ENCODE measurements at places on chromosomes 6 and 20.
A peak's percentile ranks its signal among the peaks of the same experiment; 100 is the strongest.

DNA sequence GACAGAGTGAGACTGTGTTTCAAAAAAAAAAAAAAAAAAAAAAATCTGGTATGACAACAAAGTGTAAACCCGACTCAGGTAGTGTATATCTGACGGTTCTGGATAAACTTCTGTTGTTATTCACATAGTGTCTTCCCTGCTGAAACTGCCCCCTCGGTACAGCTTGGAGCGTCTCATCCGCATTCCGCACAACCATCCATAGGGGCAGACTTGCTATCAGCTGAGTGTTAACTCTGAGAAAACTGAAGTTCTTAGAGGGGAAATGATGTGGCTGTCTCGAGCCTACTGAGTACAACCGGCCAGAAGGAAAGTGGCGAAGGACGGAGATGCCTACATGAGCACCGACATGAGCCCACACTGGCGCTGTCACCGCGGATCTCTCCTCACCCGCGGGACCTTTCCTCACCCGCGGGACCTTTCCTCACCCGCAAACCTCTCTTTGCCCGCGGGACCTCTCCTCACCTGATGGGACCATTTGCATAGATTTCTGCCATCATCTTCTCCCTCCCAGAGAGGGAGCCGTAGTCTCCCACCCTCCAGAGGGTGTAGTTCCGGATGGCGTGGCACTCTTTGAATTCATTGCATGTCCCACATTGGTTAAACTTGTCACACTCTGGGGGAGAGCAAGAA, 9.8 kb downstream of the CTSZ start:
- no peak for DNase-seq

DNA sequence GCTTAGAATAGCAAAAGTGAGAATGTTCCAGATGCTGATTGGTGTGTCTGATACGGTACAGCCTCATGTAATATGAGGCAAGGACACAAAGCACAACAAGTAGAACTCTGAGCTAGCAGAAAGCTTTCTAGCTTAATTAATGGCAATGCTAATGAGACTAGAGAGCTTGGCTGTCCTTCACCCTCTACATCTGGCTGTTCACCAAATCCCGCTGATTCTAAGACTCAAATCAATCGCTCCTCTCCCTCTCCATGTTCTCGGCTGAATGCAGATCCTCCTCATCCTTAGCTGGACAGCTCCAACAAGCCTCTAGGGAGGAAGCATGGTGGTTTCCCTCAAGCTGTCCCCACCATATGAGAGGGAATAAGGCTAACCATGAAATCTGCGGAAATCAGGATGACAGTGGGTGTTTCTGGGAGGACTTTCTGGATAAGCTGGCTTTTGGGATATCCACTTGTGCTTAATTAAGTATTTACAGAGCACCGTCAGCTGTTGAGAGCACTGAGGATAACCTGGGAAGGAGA, 128.9 kb downstream of the FOXC1 start:
- no peak for DNase-seq

DNA sequence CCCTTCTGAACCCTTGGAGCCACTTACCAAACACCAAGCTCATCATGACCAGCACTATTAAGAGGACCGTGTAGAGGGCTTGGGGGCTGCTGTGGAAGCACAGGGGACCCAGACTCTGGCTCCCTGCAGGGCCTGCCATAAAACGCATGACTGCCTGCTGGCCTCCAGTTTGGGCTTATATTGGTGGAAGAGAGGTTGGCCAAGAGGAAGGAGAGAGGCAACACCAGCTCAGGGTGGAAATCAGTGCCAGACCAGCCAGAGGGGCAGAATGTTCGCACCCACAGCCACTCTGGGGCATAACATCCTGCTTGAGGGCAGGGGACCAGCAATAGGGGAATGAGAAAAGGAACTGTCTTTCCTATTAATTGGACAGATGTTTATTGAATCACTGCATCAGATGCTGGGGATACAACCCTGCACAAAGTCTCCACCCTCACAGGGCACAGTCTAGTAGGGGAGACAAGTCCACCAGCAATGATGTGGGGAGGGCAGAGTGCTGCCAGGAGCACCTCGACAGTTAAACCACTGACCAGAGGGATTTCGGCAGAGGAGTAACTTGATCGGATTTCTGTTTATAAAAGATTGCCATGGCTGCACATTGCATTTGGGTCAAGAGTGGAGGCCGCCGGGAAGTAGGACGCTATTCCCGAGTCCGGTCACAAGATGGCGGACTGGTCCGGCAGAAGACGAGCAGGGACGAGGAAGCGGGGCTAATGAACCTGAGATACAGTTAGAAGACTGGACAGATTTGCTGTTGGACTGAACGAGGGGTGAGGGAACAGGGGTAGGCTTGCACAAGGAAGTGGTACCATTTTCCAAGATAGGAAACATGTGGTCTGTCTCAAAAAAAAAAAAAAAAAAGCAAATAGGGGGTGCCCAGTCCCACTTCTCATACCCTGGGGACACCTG, at the start of gene LY6G5C:
Gene LY6G5C, minus strand, starts transcription at position 842 of the 909 bp plus-strand sequence. Its CDS starts 694 bp downstream, at position 148.
- DNase-seq = peak; percentile 61

- peak; percentile 10 for DNase-seq
Measured at GRCh38 chr6:42367353-42368011, 84.2 kb downstream of the TRERF1 start.

DNA sequence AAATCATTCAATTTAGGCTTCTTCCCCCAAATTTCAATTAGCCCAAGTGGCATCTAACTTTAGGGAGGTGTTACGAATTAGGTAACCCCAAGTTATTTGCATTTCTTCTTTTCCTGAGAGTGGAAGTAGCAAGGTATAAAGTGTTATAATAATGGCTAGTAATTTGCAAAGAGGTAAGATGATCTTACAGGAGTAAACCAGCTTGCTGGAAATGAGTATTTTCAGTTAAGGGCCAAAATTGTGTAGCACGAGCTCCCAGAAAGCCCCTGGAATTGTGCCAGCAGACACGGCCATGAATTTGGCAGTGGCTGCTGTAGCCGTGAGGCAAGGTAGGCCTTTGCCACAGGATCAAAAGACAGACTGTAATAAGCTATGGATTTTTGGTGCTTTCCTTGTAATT, 38.0 kb downstream of the CITED2 start:
- no peak for DNase-seq

DNA sequence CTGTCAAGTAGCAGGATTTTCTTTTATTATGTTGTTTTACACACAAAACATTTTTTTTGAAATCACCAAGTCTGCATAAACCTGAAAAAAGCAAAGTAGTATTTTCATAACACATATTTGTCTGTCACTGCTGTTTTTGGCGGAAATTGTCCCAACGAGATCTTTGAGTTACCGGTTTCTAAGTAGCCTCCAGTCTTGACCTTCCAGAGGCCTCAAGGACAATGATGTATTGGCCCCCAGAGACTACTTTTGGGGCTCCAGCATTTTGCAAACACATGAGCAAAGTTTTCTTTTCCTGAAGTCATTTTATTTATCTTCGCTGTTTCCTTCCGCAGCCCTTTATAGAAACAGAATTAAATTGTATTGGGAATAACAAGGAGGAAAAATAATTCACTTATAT, 862.6 kb downstream of the KIF16B start:
- no peak for DNase-seq

DNA sequence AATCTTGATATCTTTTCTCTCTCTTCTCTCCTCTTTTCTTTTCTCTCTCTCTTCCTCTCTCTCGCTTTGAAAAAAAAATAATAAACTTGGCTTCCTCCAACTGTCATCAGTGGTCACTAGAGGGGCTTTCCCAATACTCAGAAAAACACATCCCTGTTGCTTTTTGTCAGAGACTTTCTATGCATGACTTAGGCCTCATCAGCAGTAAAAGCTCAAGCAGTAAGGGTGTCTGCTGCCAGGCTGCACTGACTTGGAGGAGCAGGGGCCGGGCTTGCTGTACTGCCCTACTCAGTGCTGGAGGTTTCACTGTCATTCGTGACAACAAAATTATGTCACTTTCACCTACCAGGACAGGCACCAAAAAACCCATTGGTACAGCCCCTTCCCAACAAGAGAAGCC, 272.0 kb downstream of the ADGB start:
- no peak for DNase-seq

GRCh38 chr20:55745840-55746239, 259.5 kb downstream of the CBLN4 start:
- no peak for DNase-seq

DNA sequence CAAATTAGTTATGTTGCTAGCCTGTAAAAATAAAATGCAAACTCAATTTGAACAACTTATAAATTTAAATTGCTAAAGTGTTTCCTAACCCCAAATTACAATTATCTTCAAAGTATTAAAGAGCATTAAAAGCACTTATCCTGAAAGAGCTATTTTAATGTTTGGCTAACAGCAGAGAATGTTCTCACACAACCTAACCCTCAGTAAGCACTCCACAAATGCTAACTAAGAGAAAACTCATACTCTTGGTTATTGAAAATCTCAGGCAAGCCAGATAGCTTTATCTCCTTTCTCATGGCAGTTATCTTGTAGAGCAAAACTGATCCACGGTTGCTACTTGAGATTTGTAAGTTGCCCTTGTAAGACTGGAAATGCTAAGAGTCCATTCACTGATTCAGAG, 30.5 kb upstream of the ADGRF1 start:
- no peak for DNase-seq

DNA sequence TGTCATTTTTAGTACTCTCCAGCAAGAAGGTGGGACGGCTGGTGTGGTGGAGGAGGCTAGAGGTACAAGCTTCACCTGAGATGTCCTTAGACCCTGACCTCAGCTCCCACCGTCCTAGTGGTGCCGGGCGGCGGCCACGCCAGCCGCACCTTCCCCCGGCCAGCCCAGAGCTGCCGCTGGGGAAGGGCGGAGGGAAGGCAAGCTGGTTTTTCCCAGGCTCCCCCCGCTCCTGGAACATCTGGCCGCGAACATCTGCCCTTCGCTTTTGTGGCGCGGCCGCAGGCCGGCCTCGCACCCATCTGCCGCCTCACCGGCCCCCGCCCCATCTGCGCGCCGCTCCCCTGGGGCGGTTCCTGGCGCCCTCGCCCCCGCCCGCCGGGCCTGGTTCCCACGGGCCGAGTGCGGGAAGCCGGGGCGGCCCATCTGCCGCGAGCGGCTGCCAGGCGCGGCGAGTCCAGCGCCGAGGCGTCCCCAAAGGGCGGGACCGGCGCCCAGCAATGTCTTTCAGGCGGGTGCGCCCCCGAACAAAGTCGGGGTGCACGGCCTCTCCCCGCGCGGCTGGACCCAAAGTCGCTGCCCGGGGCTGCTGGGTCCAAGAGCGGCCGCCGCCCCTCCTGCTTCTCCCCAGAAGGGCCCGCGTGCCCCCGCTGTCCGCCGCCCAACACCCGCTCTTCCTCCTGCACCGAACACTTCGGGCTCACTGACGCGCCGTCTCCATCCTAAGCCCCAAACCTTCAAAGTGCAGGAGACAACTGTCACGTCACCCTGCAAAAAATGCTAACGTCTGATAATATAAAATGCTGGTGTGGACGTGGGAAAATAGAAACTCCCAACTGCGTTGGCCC, 17.3 kb upstream of the ID1 start:
- DNase-seq = no peak

- DNase-seq = no peak
Measured at GRCh38 chr6:131586543-131586942, 13.5 kb downstream of the ARG1 start.

GRCh38 chr6:110939429-110940200, 18.9 kb upstream of the GTF3C6 start:
- DNase-seq = no peak

GRCh38 chr6:147246853-147247635, 42.8 kb downstream of the STXBP5 start:
- DNase-seq = no peak

GRCh38 chr6:89281779-89282246, 33.3 kb downstream of the GABRR2 start:
- peak; percentile 18 for DNase-seq

GRCh38 chr6:12522347-12522746, 194.2 kb upstream of the PHACTR1 start:
- DNase-seq = no peak

GRCh38 chr6:83092756-83093399, 25.4 kb downstream of the DOP1A start:
- DNase-seq = no peak

DNA sequence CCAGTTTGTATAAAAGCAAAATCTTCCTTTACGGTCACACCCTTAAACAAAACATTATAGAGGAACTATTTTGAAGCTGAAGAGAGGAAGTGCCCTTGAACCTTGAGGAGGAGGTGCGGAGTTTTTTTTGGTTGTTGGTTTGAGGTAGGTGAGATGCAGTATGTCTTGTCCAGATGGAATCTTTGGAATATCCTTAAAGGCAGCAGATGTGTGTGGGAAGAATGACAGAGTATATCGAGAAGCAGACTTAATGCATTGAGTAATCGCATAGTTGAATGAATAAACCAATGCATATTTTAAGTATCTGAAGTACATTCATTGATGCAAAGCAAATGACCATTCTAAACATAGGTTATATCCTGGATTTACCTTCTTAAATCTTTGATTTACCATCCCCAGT, 49.9 kb downstream of the AIG1 start:
- no peak for DNase-seq

GRCh38 chr20:31845300-31845863, at the start of gene FOXS1:
FOXS1 (minus strand) TSS chr20:31845604; CDS start chr20:31845542, 62 bp downstream.
- no peak for DNase-seq

GRCh38 chr20:11917663-11918062, at the start of gene BTBD3:
BTBD3 (plus strand) TSS chr20:11917893; CDS start chr20:11918276, 383 bp downstream.
- DNase-seq = no peak

- no peak for DNase-seq
Measured at GRCh38 chr6:90194371-90194841, 102.2 kb downstream of the BACH2 start.

GRCh38 chr6:156885562-156885961, 108.4 kb downstream of the ARID1B start:
- no peak for DNase-seq

DNA sequence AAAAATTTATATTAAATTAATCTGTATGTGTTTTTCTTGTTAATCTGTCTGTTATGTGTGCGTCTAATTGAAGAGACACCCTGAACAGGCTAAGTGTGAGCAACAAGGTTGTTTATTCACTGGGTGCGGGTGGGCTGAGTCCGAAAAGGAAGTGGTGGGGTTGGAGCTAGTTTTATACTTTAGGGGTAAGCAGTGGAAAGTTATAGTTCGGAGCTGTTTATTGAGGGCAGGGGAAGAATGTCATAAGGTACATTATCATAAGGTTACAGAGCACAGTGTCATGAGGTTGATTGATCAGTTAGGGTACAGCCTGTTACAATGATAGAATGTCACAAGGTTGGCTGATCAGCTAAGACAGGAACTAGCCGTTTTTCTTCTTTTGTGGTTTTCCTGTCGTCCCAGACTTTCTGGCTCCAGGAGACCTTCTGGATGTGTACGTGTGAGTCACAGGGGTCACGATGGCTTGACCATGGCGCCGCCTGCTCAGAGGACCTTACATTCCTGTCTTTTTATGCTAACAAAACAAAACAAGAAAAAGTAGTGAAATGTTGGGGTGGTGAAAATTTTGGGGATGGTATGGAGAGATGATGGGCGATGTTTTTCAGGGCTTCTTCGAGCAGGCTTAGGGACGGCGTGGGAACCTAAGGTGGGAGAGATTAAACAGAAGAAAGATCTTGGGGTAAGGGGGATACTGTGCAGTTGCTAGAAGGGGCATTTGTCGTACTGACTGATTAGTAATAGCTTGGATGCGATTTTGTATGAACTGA, 754.0 kb upstream of the ADGRB3 start:
- no peak for DNase-seq

GRCh38 chr6:106005013-106005412, 81.1 kb upstream of the PRDM1 start:
- DNase-seq = no peak
